NAMALWA (cell line): ENCODE measurements at places on chromosomes 1 and 21.

GRCh38 chr1:66436378-66437135 is 97.4 kb upstream of the SGIP1 start:
- peak; percentile 58 for DNase-seq

DNA sequence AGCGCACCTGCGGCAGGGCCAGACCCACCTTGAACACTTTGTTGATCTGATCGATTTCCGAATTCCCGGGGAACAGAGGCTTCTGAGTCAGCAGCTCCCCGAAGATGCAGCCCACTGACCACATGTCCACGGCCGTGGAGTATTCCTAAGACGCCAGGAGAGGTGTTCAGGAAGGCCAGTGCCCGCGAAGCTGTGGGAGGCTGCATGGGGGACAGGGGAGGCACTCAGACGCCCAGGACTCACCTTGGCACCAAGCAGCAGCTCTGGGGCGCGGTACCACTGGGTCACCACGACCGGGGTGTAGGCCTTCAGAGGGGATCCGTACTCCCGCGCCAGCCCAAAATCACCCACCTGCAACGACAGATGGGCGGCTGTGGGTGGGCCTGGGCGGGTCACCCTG is 11.2 kb upstream of the SLC35E2B start:
- DNase-seq, result no peak

DNA sequence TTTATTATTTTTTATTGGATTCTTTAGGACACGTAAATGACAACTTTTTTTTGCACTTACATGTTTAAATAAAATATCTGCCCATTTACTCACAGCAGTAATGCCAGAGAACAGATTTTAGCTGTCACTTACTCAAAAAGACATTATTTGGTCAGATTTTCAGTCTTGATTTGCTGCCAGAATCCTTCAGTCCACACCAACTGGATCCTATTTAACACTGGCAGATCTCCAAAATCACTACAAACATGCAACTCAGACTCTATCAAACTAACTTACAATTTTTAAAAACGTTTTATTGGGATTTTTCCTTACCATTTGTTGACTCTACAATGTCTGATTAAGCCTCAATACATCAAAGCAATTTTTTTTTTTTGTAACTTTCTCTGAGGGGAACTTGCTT is 11.1 kb downstream of the ATP6V1G3 start:
- no peak for DNase-seq

GRCh38 chr1:45924736-45925135 is 121.3 kb downstream of the MAST2 start:
- DNase-seq, result no peak

- no peak for DNase-seq
Observed at GRCh38 chr1:236143104-236143948, 987 bp downstream of the GPR137B start.

DNA sequence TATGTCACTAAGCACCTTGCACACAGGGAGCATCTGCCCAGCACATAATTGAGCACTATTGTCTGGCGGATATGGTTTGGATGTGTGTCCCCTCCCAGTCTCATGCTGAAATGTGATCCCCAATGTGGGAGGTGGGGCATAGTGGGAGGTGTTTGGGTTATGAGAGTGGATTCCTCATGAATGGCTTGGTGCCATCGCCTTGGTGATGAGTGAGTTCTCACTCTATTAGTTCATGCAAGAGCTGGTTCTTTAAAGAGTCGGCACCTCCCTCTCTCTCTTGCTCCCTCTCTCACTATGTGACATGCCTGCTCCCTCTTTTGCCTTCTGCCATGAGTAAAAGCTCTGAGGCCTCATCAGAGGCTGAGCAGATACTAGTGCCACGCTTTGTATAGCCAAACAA is 9.5 kb downstream of the CTSK start:
- DNase-seq, result no peak

DNA sequence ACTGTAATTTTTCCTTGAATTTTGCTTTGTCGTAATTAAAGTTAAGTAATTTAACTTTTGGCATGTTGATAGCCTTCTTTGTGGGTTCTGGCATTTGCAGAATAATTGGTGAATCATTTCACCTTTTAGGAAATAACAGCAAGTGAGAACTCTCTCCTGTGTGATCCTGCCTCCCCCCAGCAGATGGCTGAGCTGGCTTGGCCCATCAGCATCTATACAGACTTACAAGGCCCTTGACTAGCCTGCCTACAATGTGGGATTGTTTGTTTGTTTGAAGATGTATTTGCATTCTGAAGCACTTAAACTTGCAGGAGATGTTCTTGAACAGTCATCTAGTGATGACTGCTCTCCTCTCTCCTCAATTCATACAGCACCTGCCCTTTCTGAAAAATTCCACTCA is 55.9 kb downstream of the MACO1 start:
- DNase-seq, result peak; percentile 13

DNA sequence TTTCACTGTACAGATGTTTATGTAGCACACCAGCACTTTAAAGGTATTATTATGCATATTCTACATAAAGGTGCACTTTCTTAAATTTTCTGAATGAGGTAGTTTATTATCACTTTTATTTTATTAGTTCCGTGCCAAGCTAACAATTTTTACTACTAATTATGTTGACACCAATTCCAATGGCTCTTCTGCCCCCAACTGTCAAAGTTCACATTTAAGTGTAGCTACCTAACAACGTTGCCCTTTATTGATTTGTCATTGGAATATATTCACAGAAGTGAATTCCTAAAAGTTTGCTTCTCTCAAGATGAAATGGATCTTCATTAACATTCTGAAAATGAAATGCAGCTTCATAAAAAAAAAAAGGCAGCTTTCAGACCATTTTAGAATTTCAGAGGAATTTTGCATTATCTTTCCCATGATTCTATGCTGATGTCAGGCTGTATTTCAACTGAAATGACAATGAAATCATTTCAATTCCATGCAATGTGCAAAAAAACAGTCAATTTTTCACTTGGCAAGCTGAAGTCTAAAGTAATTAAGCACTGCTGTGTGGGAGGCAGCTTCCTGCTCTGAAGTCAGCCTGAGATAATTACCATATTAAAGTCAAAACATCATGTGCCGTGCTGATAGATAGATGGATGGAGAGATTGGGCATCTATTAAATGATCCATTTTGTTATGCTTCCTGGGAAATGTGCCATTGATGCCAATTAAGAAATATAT is 229.2 kb downstream of the TTLL7 start:
- DNase-seq, result peak; percentile 41

GRCh38 chr21:26011292-26011940 is 159.2 kb downstream of the APP start:
- DNase-seq, result no peak

DNA sequence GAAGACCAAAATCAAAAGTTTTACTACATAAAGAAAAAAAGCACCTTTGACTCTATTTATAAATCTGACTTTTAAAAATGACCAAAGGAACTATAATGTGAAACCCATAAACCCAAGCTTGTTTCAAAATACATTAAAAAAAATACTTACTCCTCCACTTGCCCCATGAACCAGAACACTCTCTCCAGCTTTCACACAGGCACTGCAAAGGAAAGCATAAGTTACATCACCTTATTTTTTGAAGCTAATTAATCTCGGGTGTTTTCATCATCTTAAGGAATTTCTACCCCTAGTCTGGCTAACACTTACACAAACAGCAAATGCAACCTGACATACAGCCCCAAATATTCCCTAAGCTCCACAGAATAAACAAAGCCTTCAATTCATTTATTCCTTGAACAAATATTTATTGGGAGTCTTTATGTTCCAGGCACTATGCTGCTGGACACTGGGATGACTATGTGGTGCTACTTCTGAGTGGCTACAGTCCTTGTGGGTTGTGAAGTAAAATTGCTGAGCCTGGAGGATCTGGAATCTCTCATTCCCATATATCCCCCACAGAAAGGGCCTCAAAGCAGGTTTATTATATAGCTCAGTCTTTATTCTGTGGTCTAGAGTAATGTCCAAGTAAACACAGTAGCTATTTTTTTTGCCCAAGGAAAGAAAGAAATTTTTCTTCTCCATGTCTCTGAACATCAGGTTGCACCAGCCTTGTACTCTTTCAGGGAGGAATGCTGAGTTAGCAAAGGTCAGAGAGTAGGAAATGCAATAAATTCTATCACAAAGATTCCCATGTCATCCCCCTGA is 18.2 kb downstream of the CRYZ start:
- no peak for DNase-seq

DNA sequence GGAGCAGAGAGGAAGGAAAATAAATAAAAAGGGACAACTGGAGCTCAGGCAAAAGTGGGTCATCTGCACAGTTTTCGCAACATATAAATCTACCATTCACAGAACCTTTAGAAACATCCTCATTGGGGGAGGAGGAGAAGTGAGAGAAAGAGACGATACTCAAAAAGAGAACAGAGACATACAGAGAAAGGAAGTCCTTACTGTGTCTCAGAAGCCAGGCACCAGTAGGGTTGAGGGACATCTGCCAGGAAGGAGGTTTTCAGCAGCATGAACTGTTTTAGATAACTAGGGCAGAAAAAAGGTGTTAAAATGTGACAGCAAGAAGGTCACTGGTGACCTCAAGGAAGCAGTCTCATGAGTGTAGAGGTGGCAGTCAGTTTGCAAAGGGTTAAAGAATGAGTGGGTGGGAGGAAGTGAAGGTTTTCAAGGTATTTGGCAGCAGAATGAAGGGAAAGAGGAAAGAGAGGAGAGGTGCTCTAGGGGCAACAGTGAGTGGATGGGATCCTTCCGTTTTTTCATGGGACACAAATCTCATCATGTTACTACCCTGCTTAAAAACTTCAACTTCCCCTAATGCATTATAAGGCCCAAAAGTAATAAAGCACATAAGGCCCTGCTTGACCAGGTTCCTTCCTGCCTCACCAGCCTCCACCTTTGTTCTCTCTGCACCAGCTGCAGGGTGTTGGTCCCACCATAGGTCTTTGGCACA is 9.5 kb downstream of the JAK1 start:
- peak; percentile 59 for DNase-seq

DNA sequence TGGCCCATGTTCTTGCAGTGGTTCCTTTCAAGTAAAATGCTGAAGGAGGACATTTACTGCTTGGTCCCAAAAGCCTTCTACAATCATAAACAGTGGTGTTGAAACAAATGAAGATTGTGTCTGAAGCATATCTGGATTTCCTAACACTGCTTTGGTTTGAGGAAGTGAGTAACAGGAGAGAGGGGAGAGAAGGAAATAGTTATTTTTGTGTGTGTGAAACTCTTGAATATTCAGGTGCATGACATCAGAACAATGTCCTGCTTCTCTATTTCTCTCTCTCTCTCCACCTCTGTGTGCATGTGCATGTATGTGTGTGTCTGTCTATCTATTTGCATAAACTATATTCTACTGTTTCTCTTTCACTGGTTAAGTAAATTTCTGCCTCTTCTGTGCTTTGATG is 61.4 kb upstream of the TNFSF18 start:
- peak; percentile 49 for DNase-seq
